Transverse colon (tissue), 4 donors: ENCODE measurements at places on chromosomes 1 and 21. TPM values are rescaled to one million over a fixed set of nuclear protein-coding genes. Genes with fewer than 3 reads are reported as not detected.

DNA sequence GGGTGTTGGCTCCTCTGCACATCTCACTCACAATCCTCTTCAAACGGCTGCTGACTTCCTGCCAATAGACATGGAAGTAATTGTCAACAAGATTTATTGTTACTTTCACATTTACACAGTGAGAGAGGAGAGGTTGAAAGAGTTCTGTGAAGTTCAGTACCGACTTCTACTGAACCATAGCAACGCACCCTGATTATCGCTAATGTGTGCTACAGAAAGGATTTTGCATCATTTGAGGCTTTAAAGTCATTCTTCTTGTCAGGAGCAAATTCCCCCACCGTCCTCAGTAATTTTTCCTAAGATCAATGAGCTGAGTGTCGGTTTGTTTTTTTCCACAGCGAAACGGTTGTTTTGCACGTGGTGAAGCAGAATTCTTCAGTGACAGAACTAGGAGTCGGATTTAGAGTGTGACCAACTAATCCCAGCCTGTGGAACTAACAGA, 361.0 kb downstream of the ADGRL2 start:
- DNase-seq = peak; percentile 11

DNA sequence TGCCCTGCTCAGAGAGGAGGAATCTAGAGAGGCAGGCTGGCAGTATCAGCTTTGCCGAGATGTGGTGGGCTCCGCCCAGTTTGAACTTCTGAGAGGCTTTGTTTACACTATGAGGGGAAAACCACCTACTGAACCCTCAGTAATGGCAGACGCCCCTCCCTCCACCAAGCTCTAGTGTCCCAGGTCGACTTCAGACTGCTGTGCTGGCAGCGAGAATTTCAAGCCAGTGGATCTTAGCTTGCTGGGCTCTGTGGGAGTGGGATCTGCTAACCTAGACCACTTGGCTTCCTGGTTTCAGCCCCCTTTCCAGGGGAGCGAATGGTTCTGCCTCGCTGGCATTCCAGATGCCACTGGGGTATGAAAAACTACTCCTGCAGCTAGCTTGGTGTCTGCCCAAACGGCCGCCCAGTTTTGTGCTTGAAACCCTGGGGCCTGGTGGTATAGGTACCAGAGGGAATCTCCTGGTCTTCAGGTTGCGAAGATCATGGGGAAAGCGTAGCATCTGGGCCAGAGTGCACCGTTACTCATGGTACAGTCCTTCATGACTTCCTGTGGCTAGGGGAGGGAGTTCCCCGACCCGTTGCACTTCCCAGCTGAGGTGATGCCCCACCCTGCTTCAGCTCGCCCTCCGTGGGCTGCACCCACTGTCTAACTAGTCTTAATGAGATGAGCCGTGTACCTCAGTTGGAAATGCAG, 43.6 kb downstream of the C21orf91 start:
- DNase-seq = peak; percentile 42

DNA sequence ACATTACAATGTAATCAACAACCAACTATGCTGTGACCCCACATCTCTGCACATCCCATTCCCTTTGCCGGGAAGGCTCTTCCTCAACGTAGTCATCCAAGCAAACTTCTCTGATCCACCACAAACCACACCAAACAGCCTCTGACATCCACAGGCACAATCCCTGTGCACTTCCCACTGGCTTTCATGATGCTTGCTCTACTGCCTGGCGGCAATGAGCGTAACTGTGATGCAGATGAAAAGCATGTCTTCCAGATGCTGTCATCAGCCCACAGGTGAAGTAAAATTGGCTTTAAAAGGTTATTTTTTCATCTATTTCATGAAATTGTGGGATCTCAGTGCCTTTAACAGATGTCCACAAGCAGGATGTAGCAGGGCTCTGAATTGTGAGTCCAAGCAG, 635.2 kb downstream of the SMYD3 start:
- DNase-seq = no peak

The ZNF669 gene
- total RNA-seq = 26.2 TPM

DNA sequence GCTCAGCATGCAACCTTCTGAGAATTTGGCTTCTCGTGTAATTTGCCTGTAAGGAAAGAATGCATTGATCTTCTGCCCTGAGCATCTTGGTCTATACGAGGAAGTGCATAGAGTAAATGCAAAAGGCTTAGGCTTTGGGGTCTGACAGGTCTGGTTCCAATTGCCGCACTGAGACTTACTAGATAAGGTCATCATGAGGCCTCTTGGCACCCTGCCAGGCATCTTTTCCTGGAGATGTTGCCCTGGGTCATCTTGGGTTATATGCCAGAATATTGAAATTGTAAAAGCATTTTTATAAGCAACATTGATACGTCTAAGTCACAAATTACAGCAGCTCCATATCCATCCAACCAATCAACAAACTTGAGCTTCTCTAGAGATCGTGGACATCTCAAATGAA, 108.8 kb upstream of the WARS2 start:
- no peak for DNase-seq
